ENCODE measurements at places on chromosomes 11 and 22.

DNA sequence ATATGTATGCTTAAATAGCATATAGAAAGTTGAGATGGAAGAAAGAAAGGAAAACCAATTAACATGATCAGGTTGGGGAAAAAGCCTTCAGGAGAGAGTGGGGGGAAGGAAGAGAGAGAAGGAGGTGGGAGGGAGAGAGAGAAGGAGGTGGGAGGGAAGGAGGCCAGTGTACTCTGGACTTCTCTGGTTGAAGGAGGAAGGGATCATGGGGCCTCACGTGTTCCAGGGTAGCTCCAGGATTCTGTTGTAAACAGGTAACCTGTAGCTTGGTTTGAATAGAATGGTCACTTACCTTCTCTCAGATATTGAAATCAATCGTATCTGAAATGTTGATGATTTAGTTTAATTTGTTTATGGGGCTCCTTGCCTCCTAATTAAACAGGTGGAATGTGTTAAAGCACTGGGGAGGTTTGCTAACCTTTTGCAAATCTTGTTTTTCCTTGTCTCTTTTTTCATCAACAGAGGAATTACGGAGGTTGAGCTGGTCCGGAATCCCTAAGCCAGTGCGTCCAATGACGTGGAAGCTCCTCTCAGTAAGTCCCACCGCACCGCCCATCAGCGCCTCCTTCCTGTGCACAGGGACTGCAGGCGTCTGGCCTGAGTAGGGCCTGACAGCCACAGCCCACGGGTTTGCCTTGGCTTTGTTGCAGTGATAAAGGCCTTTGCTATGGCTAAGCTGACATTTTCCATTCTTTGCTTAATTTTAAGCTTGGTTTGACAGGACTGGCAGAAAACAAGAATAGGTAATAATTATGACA lies 115.9 kb downstream of the TBC1D22A start:
- no peak for DNase-seq

DNA sequence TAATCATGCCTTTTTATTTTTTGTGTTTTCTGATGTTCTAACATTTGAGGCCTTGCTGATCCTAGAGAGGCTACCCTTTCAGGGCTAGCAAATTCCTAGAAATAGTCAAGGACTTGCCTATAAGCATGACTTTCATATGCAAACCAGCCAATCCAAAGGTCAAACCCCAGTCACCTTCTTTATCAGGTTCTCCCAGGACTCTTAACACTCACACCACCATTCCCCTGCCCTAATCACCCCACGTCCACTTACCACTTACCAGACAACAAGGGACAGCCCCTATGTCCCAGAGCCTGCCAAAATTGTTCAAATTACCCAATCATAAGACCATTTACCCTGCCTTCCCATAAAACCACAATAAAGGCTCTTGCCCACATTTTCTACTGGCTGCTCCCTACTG lies 1339.8 kb downstream of the LRRC4C start:
- no peak for DNase-seq

GRCh38 chr11:111671383-111671782 lies 69.1 kb downstream of the SIK2 start:
- DNase-seq: no peak

GRCh38 chr22:34805771-34806170 lies 260.2 kb upstream of the ISX start:
- peak; percentile 28 for DNase-seq

- DNase-seq: no peak
Observed at GRCh38 chr11:92727123-92727522, 242.3 kb upstream of the MTNR1B start.

DNA sequence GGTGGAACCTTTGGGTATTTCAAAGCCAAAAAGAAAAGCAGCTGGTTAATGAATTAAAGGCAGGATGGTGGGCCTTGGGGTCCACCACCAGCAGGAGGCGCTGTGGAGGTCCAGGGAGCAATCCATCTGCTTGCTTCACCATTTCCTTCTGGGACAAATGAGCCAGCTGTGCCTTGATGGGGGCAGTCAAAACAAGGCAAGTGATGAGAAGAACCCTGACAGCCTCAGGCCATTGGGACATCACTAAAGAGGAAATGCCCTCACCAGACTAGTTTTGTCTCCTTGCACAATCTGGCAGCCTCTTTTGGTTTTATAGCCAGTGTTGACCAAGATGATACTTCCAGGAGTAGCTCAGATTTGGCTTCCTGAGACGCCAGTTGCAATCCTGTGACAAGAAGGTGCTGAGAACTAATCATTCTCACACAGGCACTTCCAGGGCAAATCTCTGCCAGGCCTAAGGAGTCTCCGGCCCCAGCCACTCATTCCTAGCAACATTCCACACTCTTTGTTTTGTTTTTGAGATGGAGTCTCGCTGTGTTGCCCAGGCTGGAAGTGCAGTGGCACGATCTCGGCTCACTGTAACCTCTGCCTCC lies 38.2 kb upstream of the WEE1 start:
- DNase-seq: no peak

DNA sequence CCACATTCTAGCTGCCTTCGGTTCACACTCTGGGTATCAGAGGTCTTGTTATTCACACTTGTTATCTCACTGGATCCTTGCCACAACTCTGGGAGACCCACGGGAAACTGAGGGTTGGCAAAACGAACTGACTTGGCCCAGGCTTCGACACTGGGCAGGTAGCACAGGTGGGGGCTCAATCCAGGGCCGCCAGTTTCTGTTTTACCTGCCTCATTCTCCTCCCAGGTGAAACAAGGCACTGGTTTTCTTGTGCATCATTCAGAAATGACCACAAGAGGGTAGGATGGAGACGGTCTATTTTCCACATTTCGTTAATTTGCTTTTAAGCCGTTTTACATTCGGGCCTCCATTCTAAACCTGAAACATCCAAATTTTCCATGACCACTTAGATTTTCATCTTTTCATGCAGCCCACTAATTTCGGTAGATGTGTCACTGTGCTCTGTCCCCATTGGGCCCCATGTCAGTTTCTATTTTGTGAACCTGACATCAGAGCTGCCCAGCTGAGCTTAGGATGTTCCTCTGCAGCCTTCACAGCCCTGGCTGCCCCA lies 108.1 kb downstream of the KIAA1671 start:
- DNase-seq: no peak

DNA sequence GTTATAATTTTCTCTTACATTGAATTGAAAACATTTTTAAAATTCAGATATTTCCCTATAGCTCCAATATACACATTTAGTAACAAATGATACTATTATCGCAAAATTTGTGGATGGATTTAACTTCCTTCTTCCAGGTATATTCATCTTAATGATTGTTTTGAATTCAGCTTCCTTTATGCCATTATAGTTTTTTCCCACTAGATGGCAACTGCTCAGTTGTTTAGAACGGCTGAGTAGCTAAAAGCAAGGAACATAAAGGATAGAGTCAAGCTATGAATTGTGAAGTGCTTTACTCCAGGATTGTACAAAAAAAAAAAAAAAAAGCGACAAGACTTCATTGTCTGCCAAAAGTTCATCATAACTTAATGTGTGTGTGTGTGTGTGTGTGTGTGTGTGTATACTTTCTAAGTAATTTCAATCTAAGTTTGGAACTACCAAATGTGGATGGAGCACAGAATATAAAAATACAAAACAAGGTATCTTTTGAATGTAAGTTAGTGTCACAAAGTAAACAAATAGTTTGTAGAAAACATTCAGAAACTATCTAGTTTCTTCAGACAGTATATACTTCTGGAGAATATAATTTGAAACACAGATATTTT lies 846.4 kb downstream of the DLG2 start:
- DNase-seq: peak; percentile 16

GRCh38 chr11:8962841-8963240 lies 1.4 kb downstream of the TMEM9B start:
- DNase-seq: no peak

DNA sequence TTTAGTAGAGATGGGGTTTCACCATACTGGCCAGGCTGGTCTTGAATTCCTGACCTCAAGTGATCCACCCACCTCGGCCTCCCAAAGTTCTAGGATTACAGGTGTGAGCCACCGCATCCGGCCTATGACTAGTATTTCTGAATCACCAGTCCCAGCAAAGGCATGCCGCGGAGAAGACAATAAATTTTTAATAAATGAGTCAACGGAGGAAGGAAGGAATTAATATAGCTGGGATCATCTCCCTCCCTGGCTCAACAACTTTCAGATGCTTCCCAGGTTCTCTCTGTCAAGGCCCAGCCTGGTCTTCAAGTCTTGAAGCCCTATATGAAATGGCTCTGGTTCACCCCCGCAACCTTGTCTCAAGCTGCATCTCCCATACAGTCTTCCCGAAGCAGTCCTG lies 45.7 kb downstream of the CYTH4 start:
- peak; percentile 72 for DNase-seq

DNA sequence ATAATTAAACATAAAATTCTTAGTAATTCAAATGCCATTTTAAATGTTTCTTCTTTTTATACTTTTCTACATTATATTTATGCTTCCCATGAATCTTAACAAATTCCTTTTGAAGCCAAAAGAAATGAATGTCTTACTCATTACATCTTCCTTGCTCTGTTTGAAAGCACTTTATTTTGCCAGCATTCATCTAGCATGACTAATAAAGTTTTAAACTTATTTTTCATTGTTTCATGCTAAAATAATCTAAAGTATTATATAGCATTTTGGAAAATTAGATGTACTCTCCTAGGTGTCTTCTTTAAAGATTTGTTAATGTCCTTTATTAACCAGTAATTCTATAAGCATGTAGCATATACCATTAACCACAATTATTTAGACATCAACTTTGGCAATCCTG lies 9.7 kb upstream of the PIWIL4 start:
- DNase-seq: no peak

DNA sequence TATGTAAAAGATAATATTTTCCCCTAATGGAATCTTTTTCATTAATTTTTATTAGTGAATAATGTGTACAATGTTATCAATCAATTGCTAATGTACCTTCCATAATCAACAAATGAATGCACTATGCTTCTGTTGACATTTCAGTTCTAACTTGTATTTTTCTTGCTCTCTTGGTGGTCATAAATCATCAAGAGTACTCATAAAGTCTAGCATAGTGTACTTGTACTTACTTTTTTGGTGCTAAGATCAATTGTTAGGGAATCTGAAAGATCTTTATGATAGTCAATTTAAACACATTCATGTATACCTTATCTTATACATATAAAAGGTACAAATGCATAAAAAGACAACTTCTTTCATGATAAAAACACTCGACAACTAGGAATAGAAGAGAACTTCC lies 10.5 kb downstream of the ENTHD1 start:
- no peak for DNase-seq

- peak; percentile 61 for DNase-seq
Observed at GRCh38 chr11:10233581-10233980, 60.4 kb downstream of the SBF2 start.

GRCh38 chr11:11842421-11843008 lies 743 bp downstream of the USP47 start:
- DNase-seq: peak; percentile 59

DNA sequence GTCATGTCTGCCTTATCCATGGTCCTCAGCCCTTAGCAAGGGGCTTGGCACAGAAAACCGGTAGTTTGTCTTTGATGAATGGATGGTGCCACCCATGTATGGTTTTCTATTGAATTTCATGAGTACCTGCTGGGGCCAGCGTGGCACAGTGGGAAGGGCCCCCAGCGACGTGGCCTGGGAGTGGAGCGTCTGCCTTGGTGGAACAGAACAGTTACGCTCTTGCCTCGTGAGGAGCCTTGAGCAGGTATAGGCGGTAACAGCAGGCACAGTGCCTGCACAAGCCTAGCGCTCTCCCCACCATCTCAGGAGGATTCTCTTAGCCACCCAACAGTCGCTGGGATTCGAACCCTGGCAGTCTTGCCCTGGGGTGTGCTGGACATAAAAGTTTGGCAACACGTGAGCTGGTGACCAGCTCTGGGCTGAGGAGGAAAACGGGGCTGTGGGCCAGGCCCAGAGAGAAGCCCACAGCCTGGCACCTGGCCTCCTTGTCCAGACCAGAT lies 3.0 kb upstream of the SSH3 start:
- no peak for DNase-seq

DNA sequence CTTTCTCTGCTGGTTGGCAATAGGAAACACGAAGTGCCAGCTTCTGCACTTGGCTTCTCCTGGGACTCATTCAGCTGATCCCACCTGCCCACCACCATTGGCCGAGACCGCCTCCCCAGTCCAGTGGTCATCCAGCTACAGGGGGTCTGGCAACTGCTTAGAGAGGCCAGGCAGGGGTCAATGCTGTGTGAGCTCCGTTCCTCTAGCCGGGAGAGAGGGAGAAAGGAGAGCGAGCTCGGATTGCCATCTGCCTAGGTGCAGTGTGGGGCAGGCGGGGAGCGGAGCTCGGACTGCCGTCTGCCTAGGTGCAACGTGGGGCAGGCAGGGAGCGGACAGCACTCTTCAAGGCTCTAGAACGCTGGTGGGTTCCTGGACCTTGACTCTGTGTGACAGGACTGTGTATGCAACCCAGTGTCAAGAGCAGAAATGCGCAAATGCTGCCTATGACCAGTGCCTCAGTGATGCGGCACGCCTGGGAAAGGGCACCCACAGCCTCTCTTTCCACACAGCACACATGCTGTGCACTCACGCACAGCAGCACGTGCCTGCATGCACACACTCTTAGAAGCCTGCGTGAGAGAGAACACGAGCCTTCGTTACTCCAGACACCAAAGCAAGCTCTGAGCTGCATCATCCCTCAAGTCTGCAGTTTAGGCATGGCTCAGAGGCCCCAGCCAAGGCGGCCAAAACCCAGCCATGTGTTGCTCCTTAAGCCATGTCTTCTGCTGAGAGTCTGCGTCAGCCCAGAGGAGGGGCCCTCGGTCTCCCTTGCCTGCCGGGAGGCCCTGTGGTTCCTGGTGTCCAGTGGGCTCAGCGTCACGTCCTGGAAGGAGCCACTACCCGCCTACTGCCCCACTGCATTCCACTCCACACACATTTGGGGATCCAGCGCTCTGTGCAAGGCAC lies 26.8 kb upstream of the JAM3 start:
- DNase-seq: no peak

- DNase-seq: no peak
Observed at GRCh38 chr11:108495326-108495725, 2.9 kb downstream of the POGLUT3 start.

GRCh38 chr11:123260511-123261211 lies 65.6 kb upstream of the CLMP start:
- DNase-seq: no peak

GRCh38 chr11:86176165-86176884 lies 68.2 kb upstream of the EED start:
- DNase-seq: no peak

DNA sequence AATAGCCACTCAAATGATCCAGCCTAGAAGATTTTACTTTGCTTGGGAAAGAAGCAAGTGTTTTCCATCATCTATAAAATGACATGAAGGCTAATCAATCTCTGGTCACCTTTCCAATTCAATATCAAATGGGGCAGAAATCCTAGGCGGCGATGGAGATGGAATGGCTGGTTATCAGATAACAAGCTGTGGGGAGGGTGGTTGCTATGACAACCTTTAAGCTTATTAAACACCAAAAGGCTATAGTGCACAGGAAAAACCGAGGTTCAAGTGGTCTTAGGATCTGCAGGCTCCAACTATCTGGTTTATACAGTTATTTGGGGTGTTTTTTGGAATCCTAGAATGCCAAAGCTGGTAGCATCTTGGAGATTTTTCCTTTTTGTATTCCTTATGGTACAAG lies 13.9 kb upstream of the BSX start:
- no peak for DNase-seq

- DNase-seq: no peak
Observed at GRCh38 chr11:46381048-46381818, at the start of gene MDK. Gene MDK (plus strand): TSS chr11:46381669. CDS start chr11:46382058, 389 bp downstream.

GRCh38 chr11:2269601-2270321 lies 627 bp downstream of the ASCL2 start:
- no peak for DNase-seq

- DNase-seq: no peak
Observed at GRCh38 chr11:65662247-65662798, 393 bp downstream of the RELA start.
